ENCODE measurements at places on chromosomes 7 and 10.

GRCh38 chr7:106448992-106449859 is 164.4 kb upstream of the NAMPT start:
- DNase-seq: no peak

- no peak for DNase-seq
These were observed 10.2 kb downstream of the GARS1 start for GRCh38 chr7:30604901-30605300.

DNA sequence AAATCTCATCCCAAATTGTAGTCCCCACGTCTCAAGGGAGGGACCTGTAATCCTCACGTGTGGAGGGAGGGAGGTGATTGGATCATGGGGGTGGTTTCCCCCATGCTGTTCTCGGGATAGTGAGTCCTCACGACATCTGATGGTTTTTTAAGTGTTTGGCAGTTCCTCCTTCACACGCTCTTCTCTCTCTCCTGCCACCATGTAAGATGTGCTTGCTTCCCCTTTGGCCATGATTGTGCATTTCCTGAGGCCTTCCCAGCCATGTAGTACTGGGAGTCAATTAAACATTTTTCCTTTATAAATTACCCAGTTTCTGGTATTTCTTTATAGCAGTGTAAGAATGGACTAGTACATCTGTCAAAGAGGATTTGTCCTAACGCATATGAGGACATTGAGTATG is 59.5 kb downstream of the RGS10 start:
- no peak for DNase-seq

- DNase-seq: peak; percentile 31
These were observed 6.5 kb downstream of the FZD8 start for GRCh38 chr10:35635576-35635975.

- no peak for DNase-seq
These were observed 3.8 kb upstream of the STN1 start for GRCh38 chr10:103921750-103922195.

GRCh38 chr10:121910673-121911420 is 17.0 kb downstream of the ATE1 start:
- DNase-seq: no peak

- DNase-seq: no peak
These were observed 16.8 kb downstream of the ZNF277 start for GRCh38 chr7:112223310-112223709.
